Fibroblast of skin of back (primary cell): ENCODE measurements at places on chromosomes 1 and 21.
A peak's percentile ranks its signal among the peaks of the same experiment; 100 is the strongest.

DNA sequence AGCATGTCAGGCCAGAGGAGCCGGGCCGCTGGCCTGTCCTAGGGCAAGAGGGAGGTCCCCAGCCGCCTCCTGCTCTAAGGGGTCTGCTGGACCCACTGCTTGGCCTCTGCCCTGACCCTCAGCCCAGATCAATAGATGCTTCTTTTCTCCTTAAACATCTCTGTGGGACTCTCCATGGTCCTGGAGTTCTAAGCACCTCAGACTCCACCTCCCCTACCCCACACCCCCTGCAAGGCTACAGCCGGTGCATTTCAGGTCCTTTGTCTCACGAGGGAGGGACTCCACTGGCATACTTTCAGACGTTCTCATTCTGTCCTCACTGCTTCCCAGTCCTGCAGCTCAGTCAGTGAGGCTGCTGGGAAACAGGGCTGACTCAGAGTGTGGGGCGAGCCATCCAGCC, 11.0 kb downstream of the CNTN2 start:
- DNase-seq: no peak

GRCh38 chr1:192580351-192580962, 4.9 kb downstream of the RGS1 start:
- DNase-seq: peak; percentile 59

DNA sequence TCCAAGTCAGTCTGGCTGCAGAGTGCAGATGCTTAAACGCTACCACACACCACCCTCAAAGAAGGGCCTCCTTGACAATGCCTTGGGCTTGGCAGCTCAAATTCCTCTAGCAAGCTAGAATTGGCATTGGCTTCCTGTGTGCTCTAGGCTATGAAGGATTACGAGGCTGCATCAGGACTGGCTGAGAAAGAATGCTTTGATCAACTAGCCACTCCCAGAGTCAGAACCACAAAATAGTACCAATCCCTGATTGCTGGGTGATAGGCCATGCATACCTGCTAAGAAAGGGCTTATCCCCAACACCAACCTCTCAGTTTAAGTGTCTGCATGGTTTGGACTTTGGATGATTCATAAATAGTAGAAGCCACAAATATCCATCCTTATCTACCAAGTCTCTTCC, 504.9 kb downstream of the OMA1 start:
- DNase-seq: no peak

GRCh38 chr1:154837672-154838171, 32.4 kb downstream of the KCNN3 start:
- DNase-seq: no peak

- DNase-seq: no peak
Observed at GRCh38 chr21:15370462-15370975, 305.7 kb upstream of the NRIP1 start.

DNA sequence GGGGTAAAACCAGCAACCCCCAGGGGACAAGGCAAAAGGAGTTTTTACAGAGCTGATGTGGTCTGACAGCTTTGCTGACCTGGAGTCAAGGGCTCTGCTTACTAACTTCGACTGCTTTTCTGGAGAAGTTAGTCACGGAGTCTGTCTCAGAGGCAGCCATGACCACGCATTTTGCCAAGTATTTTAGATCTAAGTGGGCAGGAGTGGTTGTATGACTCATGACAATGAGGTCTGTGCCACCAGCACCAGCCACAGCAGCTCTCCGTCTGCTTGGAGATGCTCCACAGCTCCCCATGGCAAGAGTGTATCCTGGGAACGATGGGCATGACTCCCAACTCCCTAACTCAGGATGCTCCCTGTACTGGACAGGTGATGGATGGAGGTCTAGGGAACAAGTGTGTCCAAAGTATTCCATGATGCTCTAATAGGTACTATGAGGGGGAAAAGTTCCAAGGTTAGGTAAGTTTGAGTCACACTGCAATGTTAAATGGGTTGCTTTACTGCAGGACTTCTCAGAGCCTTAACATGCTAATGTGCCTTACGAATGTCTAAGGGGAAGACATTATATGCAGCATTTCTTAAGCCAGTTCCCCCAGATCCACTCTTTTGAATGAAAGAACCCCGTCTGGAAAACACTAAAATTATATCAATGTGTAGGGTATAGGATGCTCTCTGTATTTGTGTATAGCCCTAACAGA, 359.0 kb downstream of the HHAT start:
- DNase-seq: peak; percentile 27

DNA sequence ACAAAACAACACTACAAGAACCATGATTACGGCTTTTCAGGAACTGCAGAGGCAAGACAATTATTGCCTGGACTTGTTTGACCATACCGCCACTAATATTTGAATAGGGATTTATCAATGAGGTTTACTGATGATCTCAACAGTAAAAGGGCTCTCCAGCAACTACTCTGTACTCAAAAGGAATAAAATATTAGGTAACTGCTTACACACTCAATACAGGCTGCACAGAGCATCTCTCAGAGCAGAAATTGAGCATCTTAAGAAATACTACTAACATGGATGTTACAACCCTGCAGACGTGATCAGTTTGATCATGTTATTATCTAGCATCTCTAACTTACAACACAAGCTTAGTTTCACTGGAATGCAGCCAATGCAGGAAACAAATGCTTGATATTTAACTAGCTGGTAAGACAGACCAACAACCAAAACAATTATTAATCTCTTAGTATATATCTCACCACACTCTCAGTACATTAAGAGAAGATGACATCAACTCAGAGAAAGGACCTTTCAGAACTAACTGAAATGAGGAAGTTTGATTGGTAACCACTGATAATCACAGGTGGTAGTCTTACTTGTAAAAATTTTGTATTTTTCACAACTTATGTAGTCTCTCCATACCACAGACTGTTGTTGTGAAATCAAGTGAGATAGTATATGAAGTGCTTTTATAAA, 52.2 kb downstream of the PUM1 start:
- no peak for DNase-seq
